ENCODE measurements at places on chromosomes 3 and 15. TPM values are rescaled to one million over a fixed set of nuclear protein-coding genes. Genes with fewer than 3 reads are reported as not detected.

DNA sequence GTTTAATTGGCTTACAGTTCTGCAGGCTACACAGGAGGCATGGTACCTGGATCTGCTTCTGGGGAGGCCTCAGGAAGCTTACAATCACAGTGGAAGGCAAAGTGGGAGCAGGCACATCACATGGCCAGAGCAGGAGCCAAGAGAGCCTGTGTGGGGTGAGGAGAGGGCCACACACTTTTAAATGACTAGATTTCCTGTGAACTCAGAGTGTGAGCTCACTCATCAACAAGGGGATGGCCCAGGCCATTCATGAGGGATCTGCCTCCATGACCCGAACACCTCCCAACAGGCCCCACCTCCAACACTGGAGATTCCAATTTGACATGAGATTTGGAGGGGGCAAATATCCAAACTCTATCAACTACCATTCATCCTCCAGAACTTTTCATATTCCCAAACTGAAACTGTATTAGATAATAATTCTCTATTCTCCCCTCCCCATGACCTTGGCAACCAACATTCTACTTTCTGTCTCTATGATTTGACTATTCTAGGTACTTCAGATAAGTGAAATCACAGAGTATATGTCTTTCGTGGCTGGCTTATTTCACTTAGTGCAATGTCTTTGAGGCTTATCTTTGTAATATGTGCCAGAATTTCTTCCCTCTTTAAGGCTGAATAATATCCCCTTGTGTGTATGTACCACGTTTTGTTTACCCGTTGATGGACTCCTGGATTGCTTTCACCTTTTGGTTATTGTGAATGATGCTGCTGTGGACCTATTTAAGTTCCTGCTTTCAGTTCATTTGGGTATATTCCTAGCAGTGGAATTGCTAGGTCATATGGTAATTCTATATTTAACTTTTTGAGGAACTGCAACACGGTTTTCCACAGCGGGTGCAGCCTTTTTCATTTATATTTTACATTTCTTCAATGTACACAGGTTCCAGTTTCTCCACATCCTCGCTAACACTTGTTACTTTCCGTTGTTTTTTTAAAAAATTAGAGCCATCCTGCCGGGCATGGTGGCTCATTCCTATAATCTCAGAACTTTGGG, 43.8 kb downstream of the TKT start:
- no peak for DNase-seq

Gene DNASE1L3
- total RNA-seq = 2.3 TPM

- DNase-seq = no peak
Observed at GRCh38 chr3:11711876-11712275, 68.2 kb upstream of the VGLL4 start.

Gene C3orf85
- total RNA-seq = not detected

Gene PAQR5
- 0.47 TPM for total RNA-seq

All from omental fat pad (tissue), 4 donors.